Putamen (tissue), 1 donor: ENCODE measurements at places on chromosomes 7 and 10.
A peak's percentile ranks its signal among the peaks of the same experiment; 100 is the strongest.

- no peak for DNase-seq
Measured at GRCh38 chr10:132061465-132061864, 4.3 kb upstream of the JAKMIP3 start.

- DNase-seq = peak; percentile 69
Measured at GRCh38 chr10:86899670-86900276, 57.6 kb downstream of the MMRN2 start.

DNA sequence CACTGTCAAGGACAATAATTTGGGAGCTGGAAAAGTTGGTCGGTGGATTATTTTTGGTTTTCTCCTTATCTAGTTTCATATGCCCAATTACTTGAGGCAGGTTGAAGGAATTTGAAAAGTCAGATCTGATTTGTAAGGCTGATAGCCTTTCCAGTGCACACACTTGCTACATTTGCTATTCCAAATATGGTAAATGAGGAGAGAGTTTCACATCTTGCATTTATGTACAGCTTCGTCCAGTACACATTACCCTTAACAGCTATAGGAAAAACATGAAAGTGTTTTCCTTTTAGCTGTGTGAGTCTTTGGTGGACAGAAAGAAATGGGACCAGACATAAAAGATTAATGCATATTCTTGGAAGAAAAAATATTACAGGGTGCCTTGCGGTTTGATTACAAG lies 201.8 kb downstream of the CELF2 start:
- DNase-seq = no peak

GRCh38 chr7:46080595-46081159 lies 159.6 kb upstream of the IGFBP3 start:
- no peak for DNase-seq

GRCh38 chr7:17983221-17984062 lies 43.1 kb upstream of the SNX13 start:
- no peak for DNase-seq

GRCh38 chr10:132423966-132424861 lies 27.2 kb downstream of the PWWP2B start:
- peak; percentile 54 for DNase-seq

DNA sequence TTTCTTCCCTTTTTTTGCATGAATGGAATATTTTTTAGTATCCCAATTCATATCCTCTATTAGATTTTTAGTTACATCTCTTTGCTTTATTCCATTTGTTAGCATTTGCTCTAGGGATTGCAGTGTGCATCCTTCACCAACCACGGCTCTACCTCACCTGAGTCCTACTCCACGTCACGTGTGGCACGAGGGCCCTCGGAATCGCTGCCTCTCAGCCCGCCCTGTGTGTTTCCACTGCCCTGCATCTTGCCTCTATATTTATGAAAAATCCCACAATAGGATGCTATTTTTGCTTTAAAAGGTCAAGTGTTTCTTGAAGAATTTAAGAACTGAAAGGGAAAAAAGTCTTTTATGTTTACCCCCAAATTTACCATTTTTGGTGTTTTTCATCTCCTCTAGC lies 41.0 kb downstream of the CFAP46 start:
- no peak for DNase-seq

DNA sequence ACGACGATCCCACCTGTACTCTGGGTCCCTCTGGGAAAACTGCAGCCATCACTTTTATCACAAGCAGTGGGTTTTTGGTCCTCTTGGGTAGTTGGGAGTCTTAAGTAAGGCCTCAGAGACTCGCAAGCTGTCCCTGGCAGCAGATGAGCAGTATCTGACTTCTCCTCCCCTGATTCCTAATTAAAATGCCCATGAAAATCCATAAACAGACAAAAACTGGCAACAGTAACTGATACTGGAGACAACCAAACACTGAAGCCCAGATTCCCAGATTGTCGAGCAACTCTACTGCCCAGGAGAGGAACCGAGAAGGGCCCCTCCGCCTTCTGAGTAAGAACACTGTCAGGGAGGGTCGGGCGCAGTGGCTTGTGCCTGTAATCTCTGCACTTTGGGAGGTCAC lies 333.8 kb downstream of the CALN1 start:
- DNase-seq = no peak

DNA sequence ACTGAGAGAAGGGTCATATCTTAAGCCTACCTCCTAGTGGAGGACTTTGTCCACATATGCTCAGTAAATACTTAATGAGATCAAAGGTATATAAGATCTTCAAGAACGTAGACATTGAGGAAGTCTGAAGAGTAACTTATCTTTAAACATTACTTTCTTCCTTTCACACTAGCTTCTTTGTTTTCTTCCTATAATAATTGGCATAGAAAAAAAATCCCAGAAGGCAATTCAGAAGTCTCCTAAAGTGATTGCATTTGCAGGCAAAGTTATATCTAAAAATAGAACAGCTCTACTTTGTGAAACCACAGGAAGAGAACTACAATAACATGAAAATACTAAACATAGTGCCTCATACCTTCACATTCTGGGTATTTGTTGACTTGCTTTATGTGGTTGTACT lies 150.4 kb downstream of the PPP1R3A start:
- DNase-seq = no peak

DNA sequence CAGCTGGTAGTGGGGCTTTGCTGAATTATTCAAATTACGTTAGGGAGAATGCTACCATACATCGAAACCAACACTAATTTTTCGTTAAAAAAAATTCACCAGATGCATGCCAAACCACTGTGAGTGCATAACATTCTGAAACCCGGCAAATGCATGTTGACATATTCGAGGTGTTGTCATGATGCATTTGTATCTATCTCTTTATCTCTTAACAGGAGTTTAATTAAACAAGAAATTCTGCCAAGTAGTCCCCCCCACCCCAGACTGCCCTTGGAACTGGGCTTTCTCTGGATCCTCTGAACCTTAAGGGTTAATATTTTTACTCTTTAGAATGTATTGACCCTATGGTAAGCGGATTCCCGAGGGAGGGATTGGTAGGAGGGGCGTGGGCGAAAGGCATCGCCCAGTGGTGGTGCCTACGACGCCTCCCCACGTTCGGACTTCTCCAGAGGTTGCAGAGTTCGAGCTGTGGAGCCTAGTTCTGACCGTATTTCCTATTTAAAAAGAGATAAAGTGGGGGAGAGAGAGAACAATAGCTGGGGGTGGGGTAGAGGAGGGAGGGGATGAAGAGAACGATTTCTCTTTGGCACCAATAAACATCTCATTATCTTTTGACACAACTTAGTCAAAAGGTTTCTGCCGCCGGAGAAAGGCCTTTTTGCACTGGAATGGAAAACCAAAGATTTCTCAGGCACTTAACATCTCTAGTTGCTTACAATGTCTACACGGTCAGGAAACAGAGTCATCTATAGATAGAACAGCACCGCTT lies 7.2 kb downstream of the DLX6 start:
- DNase-seq = no peak

- DNase-seq = no peak
Measured at GRCh38 chr10:24235471-24235870, 26.5 kb downstream of the KIAA1217 start.

- DNase-seq = no peak
Measured at GRCh38 chr10:3067859-3068179, 471 bp downstream of the PFKP start.

- DNase-seq = no peak
Measured at GRCh38 chr7:141466151-141466904, 84.9 kb upstream of the AGK start.
